ENCODE measurements at places on chromosomes 12 and 14.

DNA sequence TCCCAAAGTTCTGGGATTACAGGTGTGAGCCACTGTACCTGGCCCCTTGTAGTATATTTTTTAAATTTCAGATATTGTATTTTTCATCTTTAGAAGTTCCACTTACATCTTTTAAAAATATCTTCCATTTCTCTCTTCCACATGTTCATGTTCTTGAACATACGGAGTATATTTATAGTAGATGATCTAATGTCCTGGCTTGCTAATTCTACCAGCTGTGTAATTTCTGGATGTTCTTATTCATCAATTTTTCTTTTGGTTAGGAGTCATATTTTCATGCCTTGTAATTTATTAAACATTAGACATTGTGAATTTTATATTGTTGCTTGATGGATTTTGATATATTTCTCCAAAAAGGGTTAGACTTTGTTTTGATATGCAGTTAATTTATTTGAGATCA, 30.8 kb downstream of the NTN4 start:
- DNase-seq = no peak

DNA sequence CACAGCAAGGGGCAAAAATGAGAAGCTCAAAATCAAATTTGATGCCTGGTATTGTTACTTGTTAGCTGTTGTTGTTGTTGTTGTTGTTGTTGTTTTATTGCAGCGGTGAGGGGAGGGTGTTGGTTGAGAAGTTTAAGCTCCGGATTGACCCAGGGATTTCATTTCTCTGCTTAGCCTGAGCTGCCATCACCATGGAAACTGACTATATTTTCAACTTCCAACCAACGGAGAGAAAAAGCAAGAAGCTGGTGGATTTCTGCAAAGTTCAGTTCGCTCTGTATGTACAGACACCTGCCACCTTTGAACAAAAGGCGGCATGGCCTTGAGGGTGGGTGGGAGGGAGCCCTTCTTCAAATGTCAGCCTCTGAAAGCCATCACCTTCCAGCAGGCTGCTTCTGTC, 194.5 kb upstream of the NOS1 start:
- no peak for DNase-seq

- DNase-seq = no peak
Measured at GRCh38 chr12:13576935-13577500, 380.5 kb downstream of the EMP1 start.

DNA sequence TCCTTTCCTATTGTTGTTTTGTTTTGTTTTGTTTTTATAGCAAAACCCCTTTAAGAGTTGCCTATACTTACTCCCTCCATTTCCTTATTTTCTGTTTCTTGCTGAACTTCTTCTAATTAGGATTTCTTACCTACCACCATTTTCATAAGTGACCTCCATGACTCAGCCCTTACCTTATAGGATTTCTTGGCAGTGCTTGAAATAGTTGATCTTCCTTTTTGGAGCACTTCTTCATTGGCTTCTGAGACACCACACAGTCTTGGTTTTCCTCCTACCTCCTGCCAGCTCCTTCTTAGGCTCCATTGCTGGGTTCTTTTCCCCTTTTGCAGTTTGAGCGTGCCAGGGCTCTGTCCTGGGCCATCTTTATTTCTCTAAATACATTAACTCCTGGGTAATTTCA, 23.4 kb upstream of the EID3 start:
- DNase-seq = no peak
